ENCODE measurements at places on chromosomes 7 and 10.

- no peak for DNase-seq
Observed at GRCh38 chr10:122445469-122445868, 9.0 kb upstream of the ARMS2 start.

DNA sequence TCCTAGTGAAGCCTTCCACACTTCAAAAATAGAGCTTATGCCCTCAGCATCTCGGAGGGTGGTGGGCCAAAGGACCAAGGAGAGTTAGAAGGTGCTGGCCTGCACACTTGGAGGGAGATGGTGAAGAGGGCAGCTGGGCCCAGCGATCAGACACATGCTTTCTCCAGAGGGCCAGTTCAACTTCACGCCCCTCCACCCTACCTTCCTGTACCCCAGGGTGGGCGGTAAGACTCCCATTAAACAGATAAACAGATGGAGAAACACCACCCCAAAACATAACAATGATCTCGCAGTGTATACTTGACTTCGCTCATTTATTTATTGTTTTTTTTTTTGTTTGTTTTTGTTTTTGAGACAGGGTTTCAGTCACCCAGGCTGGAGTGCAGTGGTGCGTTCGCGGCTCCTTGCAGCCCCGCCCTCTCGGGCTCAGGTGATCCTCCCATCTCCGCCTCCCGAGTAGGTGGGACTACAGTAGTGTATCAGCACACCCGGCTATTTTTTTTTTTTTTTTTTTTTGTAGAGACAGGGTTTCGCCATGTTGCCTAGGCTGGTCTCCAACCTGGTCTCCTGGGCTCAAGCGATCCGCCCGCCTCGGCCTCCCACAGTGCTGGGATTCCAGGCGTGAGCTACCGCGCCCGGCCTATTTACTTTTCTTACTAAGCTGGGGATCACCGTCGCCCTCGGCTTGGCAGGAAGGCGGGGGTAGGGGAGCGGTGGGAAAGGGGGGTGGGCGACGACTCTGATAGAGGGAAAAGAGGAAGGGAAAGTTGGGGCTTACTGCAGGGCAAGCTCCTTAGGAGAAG, 1.8 kb downstream of the C10orf95 start:
- peak; percentile 18 for DNase-seq

GRCh38 chr7:28296571-28297483, 115.5 kb upstream of the CREB5 start:
- DNase-seq, result peak; percentile 33

DNA sequence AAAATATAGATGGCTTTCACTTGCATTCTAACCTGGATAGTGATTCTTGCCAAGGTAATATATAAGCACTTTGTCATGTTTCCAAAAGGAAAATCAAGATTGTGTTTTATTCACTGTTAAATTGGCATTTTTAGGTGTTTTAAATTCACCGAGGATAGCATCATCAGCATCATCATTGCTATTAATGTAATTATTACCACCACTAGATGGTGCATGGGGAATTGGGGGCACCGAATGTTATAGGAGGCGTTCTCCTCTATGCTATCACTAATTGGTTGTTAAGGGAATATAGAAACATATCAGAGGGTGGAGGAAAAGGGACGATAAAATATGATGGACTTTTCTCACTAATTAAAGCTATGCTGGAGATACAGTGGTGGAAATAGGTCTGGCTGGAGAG, 95.5 kb downstream of the CELF2 start:
- DNase-seq, result no peak

GRCh38 chr7:30266686-30267085, 17.7 kb upstream of the ZNRF2 start:
- no peak for DNase-seq
